Osteoblast (primary cell): ENCODE measurements at places on chromosomes 4 and X. TPM values are rescaled to one million over a fixed set of nuclear protein-coding genes. Genes with fewer than 3 reads are reported as not detected.
A peak's percentile ranks its signal among the peaks of the same experiment; 100 is the strongest.

GRCh38 chrX:129043138-129043537 lies 480.2 kb downstream of the SMARCA1 start:
- DNase-seq, result no peak

GRCh38 chr4:5704276-5704675 lies 4.1 kb downstream of the EVC2 start:
- no peak for DNase-seq

- DNase-seq, result peak; percentile 77
These were observed 246.7 kb downstream of the DHX15 start for GRCh38 chr4:24337451-24338190.

GRCh38 chrX:131066237-131066636 lies 8.1 kb downstream of the ARHGAP36 start:
- no peak for DNase-seq

DNA sequence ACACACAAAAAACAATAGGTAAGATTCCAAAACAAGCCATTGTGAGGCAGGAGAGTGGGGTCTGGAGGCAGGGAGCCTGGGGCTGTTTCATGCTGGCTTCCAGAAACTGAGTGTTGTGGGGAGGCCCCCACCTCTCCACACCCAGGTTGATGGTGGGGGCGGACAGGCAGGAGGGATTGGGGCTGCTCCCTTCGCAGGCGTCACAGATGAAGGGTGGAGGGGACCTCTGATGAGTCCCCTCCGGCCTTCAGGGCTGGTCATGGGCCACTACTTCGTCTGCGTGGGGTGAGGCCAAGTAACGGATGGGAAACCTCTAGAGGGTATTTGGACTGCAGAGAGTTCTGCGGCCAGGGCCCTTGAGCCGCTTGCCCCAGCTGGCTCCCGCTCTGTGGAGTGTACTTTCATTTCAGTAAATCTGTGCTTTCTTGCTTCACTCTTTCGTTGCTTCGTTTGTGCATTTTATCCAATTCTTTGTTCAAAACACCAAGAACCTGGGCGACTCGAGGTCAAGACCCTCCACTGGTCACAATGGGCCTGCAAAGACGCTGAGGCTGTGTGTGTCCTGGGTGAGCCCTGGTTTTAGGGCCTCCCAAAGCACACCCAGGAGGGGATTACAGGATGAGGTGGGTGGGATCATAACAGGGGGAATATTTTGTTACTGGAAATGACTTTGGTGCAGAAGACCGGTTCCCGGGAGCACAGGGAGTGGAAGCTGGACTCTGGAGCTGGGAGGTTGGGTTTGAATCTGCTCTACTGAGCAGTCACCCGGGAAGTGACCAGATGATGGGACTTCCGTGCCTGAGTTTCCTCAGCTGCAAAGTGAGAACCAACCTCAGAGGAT lies 83.7 kb upstream of the ADRA2C start:
- peak; percentile 73 for DNase-seq

DNA sequence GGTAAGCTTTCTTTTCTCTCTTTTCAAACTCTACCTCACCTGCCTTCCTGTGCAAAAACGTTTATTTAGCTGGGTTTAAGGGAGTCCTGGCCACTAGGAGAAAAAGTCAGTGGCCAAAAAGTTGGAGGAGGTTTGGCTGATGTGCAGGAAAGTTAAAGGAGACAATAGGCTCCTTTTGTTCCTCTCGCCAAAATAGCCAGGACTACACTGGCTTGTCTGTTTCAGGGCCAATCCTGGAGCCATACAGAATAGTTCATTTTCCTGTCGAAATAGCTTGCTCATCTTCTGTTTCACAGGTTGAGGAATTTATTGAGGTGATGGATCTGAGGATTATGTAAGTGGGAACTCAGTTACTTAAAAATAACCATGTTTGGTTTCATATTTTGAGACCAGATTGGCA lies 423 bp downstream of the HEPH start:
- DNase-seq, result no peak

DNA sequence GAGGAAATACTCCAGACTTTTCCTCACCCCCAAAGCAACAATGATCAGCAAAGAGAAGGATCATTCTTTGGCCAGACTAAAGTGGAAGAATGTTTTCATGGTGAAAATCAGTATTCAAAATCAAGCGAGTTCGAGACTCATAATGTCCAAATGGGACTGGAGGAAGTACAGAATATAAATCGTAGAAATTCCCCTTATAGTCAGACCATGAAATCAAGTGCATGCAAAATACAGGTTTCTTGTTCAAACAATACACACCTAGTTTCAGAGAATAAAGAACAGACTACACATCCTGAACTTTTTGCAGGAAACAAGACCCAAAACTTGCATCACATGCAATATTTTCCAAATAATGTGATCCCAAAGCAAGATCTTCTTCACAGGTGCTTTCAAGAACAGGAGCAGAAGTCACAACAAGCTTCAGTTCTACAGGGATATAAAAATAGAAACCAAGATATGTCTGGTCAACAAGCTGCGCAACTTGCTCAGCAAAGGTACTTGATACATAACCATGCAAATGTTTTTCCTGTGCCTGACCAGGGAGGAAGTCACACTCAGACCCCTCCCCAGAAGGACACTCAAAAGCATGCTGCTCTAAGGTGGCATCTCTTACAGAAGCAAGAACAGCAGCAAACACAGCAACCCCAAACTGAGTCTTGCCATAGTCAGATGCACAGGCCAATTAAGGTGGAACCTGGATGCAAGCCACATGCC lies 89.7 kb downstream of the TET2 start:
- no peak for DNase-seq

- DNase-seq, result no peak
These were observed 39.0 kb upstream of the ZNF518B start for GRCh38 chr4:10496200-10496599.

- DNase-seq, result no peak
These were observed 90.4 kb upstream of the PJA1 start for GRCh38 chrX:69255441-69256290.

DNA sequence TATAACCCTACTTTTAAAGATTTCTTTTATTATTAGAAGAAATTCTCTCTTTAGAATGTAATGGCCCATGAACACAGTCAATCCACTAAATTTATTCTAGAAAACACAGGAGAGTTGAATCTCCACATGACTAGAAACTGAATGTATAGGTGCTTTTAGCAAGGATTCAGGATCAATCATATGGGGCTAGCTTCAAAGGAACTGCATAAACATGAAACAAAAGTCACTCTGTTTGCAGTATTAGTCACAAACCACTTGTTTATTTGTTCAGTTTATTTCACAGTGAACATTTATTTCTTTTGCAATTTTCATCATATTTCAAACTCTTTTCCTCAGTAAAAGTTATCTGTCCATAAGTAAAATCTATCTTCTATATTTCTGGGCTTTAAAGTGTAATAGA lies 1604.6 kb downstream of the PCDH18 start:
- DNase-seq, result no peak

- no peak for DNase-seq
These were observed 8.0 kb upstream of the HS3ST1 start for GRCh38 chr4:11436673-11437072.

DNA sequence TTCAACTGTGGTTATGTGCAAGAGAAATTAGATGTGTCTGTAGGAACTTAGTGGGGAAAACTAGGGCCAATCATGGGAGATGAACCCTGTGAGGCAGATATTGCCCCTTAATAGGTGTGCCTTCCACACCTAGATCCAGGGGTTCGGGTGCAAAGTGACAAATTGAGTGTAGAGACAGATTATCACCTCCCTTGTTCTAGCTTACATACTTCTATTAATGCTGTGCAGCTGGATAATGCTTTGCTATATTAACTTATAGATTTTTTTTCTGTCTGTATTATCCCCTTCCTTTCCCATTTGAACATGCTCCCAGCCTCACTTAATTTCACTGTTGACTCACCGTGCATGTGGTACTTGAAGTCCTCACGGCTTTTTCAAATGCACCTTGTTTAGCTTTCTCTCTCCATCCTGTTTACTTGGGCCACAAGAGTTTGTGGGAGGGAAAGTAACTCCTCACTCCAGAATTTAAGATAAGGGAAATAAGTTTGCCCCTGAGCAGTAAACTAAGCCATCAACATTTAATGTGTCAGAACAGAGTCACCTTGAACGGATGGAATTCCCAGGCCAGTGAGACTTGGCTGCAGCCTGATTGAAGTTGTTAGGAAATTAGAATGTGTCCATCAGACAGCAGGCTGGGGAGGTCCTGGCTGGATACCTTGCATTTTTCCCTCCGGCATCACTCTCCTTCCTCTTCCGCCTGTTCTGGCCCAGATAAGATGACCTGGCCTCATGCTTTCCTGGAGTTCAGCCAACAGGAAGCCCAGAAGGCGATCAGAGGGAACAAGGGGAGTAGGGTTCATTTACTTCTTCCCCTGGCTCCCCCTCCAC lies 478.4 kb downstream of the BCOR start:
- no peak for DNase-seq

DNA sequence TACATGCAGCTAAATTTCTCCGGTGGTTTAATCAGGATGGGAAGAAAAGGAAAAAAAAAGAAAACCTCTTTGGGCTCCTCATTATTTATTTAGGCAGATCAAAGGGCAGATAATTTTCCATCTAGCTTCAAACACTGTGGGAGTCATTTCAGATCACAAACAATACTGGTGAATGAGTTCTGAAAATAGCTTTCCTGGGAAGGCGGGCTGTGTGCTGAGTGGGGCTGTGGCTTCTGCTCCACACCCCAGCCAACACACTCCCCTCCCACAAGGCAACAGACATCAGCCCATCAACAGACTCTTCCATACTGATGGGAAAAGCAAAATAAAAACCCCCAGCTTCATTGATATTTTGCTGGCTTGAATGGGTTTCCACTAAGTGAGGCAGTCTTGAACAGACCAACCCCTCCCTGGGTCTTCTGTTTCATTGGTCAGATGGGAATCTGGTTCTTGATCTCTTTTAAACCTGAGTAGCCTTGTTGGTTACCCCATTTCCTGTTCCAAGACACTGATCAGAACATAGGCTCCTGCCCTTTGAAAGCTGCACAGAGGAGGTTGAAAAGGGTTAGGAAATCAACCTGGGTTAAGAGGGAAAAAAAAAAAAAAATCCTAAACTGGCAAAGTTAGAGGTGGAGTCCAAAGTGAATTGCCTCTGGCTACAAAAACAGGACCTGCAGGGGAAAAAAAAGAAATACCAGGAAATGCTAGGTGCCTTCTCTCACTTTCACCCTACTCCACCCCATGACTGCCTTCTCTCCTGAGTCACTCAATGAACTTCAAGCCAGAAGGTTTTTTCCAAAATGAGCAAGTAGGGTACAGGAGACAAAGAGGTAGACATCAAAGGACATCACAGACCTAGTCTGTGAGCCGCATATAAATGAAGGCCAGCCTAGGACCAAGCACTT lies 20.0 kb downstream of the AMOT start:
- DNase-seq, result no peak

DNA sequence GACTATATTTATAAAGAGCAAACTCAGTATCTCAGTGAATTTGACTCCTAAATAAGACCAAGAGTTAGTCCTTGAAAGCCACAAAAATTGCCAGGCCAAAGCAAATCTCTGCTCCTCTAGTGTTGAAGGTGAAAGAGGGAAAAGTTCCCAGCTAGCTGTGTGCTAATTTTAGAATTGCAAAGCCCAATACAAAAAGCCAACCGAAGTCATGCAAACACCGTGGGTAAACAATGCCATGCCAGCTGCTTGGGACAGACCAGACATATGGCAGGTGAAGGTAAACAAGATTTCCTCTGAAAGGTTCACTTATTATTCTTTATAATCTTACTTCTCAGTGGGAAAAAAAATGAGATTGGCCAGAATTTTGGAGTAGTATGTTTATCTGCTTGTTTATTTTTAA lies 80.5 kb upstream of the LNX1 start:
- DNase-seq, result no peak

TBX22 gene
- not detected in 2 replicates for total RNA-seq

ODAPH gene
- total RNA-seq, result not detected in 2 replicates

H2BW2 gene
- not detected in 2 replicates for total RNA-seq

SLC38A5 gene
- total RNA-seq, result 48.9 and 52.8 TPM in 2 replicates

SLC4A4 gene
- 13.0 and 24.8 TPM in 2 replicates for total RNA-seq

PCDH10 gene
- 3.8 and 5.1 TPM in 2 replicates for total RNA-seq

ARHGAP36 gene
- total RNA-seq, result not detected in 2 replicates
